Activated CD4-positive, CD25-positive, alpha-beta regulatory T cell treated with anti-CD3 and anti-CD28 coated beads, Interleukin-2, amount 50 U/mL, for 16 hours (primary cell): ENCODE measurements at places on chromosomes 2 and 18.

- no peak for DNase-seq
Observed at GRCh38 chr2:137838255-137839092, 125.8 kb upstream of the HNMT start.

DNA sequence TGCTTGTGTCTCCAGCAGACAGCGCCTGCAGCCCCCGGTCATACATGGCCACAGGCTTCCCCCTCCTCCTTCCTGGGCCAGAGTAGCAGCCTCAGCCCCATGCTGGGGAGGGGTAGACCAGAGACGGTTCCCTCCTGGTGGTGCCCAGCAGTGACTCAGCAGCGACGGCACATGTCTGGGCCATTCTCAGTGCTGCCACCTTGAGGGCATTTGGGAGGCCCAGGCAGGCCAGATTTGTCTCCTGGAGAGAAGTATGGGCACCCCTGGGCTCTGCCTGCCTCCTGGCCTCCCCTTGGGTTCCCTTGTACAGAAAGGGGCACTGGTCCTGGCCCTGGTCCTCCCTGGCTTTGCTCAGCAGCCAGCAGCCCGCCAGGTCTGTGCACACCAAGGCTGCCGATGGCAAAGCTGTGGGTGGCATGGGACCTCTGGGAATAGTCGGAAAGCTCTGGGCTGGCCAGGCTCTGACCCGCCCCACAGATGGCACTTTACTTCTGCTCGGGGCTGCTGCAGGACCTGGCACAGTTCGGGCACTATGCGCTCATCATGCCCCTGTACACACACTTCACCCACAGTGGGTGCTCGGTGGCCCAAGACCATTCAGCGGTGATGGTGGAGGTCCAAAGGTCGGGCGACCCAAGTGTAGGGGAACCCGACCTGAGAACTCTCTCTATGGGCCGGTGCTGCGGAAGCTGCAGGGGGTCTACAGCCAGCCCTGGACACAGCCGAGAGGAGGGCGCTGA lies 11.4 kb upstream of the ALPI start:
- peak; percentile 30 for DNase-seq

- no peak for DNase-seq
Observed at GRCh38 chr2:22301228-22301627, 1083.8 kb upstream of the KLHL29 start.

DNA sequence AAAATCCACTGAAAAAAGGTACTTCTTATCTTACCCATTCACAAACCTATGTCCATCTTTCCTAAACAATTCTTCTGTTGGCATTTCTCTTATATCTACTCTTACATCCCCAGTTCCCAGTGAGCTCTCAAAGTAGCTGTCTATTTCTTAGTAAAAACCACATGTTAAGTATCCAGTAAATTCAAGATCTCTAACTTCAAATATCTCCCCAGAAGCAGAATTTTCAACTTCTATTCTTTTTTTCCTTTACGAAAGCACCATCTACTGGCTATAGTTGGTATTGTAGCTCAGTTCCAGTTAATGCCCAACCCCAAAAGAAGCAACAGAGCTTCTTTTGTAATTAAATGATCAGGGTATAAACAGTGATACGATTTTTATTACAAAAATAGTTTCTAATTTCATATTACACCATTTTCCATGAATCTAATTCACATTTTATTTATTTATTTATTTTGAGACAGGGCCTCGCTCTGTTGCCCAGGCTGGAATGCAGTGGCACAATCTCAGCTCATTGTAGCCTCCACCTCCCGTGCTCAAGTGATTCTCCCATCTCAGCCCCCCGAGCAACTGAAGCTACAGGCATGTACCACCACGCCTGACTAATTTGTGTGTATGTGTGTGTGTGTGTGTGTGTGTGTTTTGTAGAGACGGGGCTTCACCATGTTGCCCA lies 28.5 kb downstream of the HRH4 start:
- no peak for DNase-seq
